Stimulated activated CD4-positive, alpha-beta T cell treated with anti-CD3 and anti-CD28 coated beads, Interleukin-1b, Interleukin-23, amount 100 ng/mL, for 4 hours (primary cell): ENCODE measurements at places on chromosomes 7 and 10.

DNA sequence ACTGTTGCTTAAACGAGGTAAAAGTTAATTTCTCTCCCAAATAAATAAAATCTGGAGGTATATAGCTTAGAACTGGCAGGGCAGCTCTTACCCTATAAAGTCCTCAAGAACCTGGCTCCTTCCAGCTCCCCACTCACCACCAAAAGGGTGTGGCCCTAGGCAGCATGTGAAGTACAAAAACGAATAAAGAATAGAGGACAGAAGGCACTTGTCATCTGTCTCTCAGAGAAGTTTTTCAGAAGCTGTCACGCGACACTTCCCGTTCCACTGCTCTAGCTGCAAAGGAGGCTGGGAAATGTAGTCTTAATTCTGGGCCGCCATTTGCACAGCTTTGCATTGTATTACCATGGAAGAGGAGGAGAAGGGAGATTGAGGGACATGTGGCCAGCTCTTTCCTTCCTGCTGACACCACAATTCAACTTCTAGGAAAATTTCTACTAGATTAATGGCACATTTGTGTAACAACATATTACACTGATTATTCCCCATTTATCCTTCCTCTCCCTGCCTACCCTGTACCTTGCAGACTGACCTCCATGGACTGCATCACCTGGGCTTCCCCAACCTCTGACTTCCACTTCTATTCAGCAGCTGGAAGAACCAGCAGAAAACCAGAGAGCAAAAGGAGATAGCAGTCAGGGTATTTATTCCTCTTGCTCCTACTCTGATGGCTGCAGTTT lies 62.2 kb downstream of the CCDC71L start:
- DNase-seq: peak; percentile 22

DNA sequence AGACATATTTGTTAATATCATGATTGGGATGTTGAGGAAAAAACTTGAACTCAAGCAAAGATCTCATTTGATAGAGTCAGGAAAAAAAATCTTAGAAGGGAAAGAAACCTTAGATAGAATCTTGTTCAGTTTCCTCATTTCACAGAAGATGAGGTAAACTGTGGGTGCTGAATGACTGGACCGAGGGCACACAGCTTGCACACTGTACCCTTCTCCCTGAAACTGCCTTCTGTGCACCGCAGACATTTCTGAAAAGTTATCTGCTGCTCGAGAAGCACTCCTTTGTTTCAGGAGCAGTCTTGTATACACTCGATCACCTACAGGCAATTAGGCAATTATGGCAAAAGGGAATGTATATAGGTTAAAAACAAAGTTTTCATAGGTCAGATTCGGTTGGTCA lies 167.4 kb downstream of the SKAP2 start:
- DNase-seq: no peak

- DNase-seq: no peak
Measured at GRCh38 chr7:143130541-143130940, 1.3 kb upstream of the PIP start.

- DNase-seq: no peak
Measured at GRCh38 chr7:116139807-116140206, 70.5 kb upstream of the TES start.

GRCh38 chr7:22082886-22083703 lies 137.4 kb upstream of the CDCA7L start:
- DNase-seq: peak; percentile 71
